ENCODE measurements at places on chromosomes 7 and 10. TPM values are rescaled to one million over a fixed set of nuclear protein-coding genes. Genes with fewer than 3 reads are reported as not detected.

DNA sequence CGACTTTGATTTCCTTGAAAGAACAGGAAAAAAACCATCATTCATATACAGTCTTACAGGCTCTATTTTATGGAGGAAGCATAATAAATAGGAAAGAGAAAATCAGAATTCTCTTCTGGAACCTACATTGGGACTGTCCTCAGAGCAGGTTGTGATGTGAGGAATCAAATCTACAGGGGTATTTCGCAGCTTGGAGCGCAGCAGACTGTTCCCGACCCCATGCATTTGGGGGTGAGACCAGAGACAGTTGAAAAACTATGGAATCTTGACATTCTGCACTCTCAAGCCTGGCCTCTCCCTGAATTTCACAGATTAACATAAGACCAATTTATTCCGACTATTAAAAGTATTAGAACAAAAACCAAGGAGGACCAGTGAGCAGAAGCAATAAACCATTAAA lies 93.3 kb upstream of the PRSS58 start:
- H3K27me3 ChIP-seq = no peaks in the 10 kb centered on the region
- H3K27ac ChIP-seq = no peak overlapping the region
- no peaks in the 10 kb centered on the region for H3K4me1 ChIP-seq
- DNase-seq = no peak

The DEPP1 gene
- 1.7 TPM for total RNA-seq

- no peaks in the 10 kb centered on the region for H3K4me1 ChIP-seq
- H3K27ac ChIP-seq = no peak overlapping the region
- no peak overlapping the region for H3K4me3 ChIP-seq
- H3K36me3 ChIP-seq = peaks cover 9% of the 10 kb centered on the region
Measured at GRCh38 chr10:113339121-113339520, 213.7 kb upstream of the HABP2 start.

GRCh38 chr10:104306897-104307296 lies 31.4 kb downstream of the ITPRIP start:
- no peak overlapping the region for H3K27ac ChIP-seq
- DNase-seq = no peak
- H3K36me3 ChIP-seq = peaks cover 24% of the 10 kb centered on the region
- no peaks in the 10 kb centered on the region for H3K4me1 ChIP-seq
